Stimulated activated CD4-positive, alpha-beta T cell treated with anti-CD3 and anti-CD28 coated beads, Interleukin-1b, Interleukin-23, amount 100 ng/mL, for 24 hours (primary cell): ENCODE measurements at places on chromosomes 1 and 21.

GRCh38 chr21:45451771-45452182, 46.8 kb downstream of the COL18A1 start:
- no peak for DNase-seq

GRCh38 chr21:42463861-42464515, 32.0 kb downstream of the RSPH1 start:
- peak; percentile 33 for DNase-seq

- DNase-seq: no peak
Observed at GRCh38 chr1:78143152-78143551, 97.4 kb downstream of the GIPC2 start.

- DNase-seq: no peak
Observed at GRCh38 chr1:44733365-44733764, 2.4 kb upstream of the RNU5D-1 start.

- no peak for DNase-seq
Observed at GRCh38 chr1:28905921-28906666, 8.3 kb upstream of the EPB41 start.

GRCh38 chr1:116677474-116678062, 10.0 kb upstream of the IGSF3 start:
- no peak for DNase-seq
